NCI-H460 (cell line): ENCODE measurements at places on chromosomes 11 and 22.

DNA sequence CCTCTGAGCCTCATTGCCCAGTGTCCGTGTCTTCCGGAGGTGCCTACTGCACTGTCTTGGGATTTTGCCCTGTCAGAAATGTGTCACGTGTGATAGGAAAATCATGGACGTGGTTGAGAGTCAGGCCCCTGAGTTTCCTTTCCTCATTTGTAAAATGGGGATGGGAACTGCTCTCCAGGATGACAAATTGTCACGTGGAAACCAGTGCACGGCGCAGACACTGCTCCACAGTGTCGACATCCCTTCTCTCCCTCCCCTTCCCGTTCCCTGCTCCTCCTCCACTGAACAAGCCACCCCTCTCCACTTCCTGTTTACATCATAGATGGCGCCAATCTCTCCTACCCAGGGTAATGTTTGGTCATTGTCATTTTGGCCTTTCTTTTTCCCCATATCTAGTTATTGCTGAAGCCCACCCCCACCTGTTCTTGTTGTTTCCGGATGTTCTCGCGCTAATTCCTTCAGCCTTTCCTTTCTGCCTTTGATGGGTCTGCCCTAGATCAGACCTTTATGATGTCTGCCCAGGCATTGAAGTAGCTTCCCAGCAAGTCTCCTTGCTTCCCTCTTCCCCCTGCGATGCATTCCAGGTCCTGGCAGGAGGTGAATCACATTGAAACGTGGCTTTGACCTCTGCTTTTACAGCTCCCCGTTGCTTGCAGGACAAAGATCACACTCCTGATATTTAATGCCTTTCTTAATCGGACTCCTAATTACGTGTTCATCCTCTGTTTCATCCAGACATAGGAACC lies 91.8 kb downstream of the TBC1D22A start:
- DNase-seq, result no peak

GRCh38 chr22:26656891-26657851 lies at the start of gene MIAT:
Gene MIAT, plus strand, starts transcription at chr22:26657588.
- no peak for DNase-seq

DNA sequence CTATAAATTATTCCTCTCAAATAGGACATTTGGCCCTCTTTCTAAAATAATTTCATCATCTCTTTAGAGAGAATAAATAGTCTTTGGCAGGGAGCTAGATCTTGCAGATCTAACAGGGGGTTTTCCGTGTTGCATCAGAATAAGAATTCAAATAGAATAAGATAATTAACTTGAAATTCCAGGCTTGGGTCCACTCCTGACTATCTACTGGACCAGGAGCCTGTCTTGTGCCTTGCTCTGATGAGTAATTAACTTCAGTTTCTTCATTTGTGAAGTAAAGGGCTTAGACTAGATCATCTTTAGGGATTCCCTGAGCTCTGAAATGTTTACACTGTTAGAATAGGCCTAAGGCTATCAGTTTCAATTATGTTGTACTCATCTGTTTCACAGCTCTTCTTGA lies 23.5 kb upstream of the TMEM123 start:
- DNase-seq, result no peak

- no peak for DNase-seq
Observed at GRCh38 chr11:95652002-95652472, 137.5 kb downstream of the FAM76B start.

DNA sequence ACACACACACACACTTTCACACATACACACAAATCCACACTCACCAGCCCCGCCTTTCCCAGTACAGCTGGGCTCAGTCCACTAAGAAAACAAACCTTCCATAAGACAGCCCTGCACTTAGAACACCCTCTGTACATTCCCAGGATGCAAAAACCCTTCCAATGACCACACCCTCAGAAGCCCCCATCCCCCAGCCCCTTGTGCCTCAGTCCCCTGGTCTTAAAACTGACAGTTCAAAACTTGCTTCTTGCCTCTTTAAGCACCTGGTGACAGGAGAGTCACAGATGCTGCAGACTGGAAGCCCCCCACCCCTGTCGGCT lies 23.0 kb downstream of the APLNR start:
- DNase-seq, result no peak

DNA sequence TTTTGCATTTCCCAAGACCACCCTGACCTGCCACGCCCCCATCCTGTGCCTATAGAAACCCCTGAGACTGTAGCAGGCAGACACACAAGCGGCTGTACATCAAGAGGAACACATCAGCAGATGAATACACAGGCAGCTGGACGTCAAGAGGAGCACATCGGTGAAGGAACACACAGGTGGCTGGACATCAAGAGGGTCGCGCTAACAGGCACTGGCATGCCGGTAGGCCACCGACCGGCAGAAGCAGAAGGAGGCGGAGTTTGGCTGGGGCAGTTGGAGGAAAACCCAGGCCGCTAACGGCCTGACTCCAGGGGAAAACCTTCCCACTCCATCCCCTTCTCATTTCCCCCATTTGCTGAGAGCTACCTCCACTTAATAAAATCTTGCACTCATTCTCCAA lies 5.4 kb upstream of the IPO7 start:
- no peak for DNase-seq

DNA sequence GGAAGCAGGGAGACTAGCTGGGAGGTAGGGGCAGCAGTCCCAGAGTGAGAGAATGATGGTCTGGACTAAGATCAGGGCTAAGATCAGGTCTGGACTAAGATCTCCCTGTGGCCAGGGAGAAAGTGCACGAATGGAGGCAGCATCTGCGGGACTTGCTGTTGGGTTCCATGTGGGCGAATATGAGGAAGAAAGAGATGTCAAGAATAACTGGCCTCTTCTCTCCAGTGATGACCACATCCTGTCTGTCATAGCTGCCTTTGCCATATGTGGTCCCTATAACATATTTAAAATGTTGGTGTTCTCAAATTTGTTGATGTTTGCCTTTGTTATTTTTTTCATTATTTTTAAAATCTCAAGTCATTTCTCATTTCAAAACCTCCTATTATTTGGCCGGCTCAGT lies 27.4 kb upstream of the CXCR5 start:
- DNase-seq, result no peak

DNA sequence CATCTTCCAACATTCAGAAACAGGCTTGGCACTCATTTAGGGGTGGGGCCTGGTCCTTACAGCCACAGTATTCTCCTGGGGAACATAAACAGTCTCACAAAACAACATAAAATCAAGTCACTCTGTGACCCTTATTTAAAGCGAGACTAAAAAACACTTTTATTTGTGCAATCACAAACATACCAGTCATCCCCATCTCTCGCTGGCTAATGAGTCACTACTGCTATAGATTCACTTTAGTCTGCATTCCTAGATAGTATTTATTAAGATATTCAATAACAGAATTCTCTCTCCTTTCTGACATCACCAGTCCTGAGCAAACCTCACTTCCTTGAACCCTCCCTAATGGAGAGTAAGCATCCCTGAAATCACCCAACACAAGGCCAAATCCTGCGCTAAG lies 68.0 kb downstream of the ZBTB44 start:
- DNase-seq, result no peak

DNA sequence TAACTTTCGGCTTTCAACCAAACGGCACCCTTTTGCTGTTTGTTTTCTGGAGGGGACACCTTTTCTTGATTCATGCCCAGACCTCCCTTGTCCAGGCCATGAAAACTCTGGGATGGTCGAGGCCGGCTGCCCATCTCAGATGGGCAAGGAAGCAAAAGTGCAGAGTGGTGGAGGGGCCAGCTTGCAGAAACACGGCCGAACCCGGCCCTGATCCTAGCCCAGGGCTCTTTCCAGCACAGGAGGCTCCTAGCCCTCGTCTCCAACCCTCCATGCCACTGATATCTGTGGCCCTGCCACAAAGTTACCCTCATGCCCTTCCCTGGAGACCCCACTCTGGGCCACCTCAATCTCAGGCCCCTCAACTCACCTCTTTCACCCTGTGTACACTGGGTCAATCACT lies 18.9 kb upstream of the SLC22A12 start:
- DNase-seq, result no peak

DNA sequence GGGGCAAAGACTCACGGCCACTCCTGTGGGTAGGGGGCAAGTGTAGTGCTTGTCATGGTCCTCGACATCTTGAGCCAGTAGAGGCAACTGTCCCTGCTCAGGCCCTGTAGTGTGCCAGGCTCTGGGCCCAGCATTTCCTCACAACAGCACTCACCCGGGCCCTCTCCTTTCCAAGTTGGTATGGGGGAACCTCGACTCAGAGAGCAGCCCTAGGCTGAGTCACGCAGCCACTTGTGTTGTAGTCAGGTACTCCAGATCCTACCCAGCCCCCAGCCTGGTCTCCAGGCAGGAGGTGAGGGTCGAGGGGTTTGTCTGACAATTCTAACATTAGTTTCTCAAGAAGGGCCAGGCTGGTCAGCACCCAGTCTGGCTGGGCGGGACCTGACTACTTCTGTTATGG lies 4.1 kb downstream of the RELT start:
- DNase-seq, result no peak

GRCh38 chr11:103709371-103709770 lies 327.1 kb upstream of the DDI1 start:
- DNase-seq, result no peak

DNA sequence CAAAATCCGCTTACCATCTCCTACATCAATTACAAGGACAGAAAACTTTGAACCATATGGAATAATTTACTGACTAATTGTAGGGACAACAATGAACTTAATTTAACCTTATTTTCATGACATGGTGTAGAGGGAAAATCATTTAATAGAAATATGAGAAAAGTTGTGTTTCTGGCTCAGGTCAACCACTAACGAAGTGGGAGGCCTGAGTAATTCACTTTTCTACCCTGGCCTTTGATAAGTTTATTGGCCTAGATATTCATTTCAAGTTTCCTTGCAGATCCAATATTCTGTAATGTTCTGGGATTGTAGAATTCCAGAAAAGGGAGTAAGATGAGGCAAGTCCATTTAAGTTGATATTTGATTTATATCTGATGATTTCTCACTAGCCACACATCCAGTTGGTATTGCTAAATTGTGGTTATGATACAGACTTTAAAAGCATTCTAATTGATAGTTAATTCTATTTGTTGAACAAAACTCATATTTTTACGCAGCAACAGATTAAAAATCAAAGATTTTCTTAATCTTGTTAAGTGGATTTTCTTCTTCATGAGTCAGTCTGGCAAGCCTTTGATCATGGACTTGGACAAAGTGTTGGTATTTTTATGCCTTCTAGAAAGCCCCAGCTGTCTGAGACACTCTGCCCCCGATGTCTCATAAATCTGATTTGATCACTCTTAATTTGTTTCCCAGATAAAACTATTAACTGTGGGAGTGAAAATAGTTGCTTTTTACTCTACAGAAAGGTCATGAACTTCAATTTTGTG lies 336.5 kb downstream of the TMEM135 start:
- no peak for DNase-seq

- DNase-seq, result no peak
Observed at GRCh38 chr11:36141956-36142355, 147.3 kb downstream of the COMMD9 start.

- no peak for DNase-seq
Observed at GRCh38 chr11:19777377-19778102, 64.9 kb downstream of the NAV2 start.

DNA sequence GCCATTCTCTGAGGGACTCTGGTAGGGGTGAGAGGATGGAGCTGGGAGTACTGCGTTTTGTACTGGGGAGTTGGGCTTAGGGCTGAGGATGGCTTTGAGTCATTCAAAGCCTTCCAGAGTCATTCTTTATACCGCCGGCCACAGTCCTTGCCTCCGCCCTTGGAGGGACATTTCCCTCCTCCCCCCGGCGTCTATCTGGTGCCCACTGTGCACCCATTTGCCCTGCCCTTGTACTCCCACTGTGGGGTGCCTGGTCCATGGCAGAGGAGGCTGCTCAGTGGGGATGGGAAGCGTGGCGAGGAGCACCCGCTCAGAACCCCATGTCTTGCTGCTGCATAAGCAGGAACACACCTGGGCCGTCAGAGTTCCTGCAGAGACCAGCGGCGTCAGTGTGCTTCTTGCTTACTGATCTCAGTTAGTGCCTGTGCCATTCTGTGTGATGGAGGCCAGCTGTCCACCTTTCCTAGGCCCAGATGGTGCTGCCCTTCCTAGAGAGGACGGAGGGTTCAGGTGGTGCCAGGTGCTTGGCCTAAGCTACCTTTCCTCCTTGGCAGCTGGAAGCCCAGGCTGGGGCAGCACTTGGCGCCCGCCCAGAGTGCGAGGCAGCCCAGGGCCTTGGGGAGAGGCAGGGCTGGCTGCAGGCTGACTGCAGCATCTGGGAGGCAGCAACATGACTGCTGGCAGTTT lies 23.3 kb upstream of the TMEM191C start:
- DNase-seq, result no peak

DNA sequence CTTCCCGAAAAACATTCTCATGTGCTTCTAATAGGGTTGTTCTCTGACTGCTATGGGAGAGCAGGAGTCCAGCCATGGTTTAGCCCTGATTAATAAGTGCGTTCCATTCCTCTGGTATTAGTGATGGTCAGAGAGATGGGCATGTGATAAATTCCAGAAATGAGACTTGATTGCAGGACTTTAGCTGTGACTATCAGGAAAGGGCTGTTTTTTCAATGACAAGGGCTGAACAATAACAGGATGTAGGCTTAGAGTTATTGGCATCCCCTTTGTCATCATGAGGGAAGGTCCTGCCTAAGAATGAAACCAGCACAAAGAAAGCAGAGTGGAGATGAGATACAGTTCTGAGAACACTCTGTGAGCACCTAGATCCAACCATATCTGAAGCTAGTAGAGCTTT lies 494.6 kb downstream of the MIAT start:
- DNase-seq, result no peak

DNA sequence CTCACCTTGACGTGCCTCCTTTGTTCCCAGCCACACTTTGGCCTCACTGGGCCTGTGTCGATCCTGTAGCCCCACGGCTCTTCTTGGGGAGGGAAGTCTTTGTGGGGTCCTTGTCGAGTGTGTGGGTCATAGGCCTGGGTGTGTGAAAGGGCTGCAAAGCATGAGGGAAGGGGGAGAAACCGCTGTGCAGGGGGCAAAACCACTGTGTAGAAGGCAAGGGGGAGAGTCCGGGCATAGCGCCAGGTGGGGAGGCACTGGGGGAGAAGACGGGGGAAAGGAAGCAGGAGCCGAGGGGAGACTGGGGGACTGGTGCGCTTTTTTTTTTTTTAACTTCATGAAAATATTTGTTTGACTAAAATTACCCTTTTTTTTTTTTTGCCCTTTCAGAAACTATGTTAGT lies 65.1 kb upstream of the RASD2 start:
- no peak for DNase-seq

- no peak for DNase-seq
Observed at GRCh38 chr22:31328544-31328960, 17.6 kb downstream of the PATZ1 start.

- no peak for DNase-seq
Observed at GRCh38 chr22:41913842-41914534, 886 bp downstream of the SHISA8 start.

DNA sequence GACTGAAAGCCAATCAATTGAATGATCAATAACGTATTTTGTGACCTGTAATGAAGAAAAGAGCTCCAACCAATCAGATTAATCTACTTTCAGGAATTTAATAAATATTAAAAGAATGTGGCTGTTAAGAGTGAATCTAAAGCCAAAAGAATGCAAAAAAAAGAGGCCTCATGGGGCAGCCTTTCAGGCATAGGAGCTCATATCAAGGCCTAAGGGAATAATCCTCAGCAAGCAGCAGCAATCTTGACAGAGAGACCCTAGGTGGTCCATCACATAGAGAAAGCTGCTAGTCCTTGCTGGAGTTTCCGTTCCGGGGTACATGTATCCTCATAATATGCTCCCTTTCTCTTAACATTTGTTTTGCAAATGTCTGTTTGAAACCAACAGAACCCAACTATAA lies 313.1 kb upstream of the PITPNB start:
- DNase-seq, result no peak

- no peak for DNase-seq
Observed at GRCh38 chr11:13339195-13340153, 61.9 kb downstream of the BMAL1 start.

GRCh38 chr11:119891055-119891768 lies 162.2 kb upstream of the NECTIN1 start:
- DNase-seq, result no peak

GRCh38 chr11:109739379-109739778 lies 317.4 kb downstream of the C11orf87 start:
- no peak for DNase-seq
